Lower leg skin (tissue), 4 donors: ENCODE measurements at places on chromosomes 5 and 9.

- DNase-seq: no peak
Observed at GRCh38 chr5:1488882-1489680, 34.7 kb downstream of the LPCAT1 start.

- peak; percentile 60 for DNase-seq
Observed at GRCh38 chr5:134511796-134512660, 13.4 kb upstream of the JADE2 start.

DNA sequence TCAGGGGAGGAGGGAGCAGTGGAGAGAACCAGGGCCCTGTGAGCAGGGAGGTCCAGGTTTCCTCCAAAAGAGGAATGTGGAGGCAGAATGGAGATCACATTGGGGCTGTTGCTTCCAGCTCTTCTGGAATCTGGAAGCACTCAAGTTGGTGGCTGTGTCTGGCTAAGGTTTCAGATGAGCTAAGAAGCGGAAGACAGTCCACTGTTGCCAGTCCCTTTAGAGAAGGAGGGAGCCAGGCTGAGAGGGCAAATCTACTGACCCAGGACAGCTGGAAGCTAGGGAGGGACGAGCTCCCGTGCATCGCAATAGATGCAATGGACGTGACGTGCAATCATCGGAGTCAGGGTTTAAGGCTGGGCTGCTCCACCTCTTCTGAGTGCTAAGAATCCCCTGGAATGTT, 71.2 kb downstream of the TENT4A start:
- no peak for DNase-seq

DNA sequence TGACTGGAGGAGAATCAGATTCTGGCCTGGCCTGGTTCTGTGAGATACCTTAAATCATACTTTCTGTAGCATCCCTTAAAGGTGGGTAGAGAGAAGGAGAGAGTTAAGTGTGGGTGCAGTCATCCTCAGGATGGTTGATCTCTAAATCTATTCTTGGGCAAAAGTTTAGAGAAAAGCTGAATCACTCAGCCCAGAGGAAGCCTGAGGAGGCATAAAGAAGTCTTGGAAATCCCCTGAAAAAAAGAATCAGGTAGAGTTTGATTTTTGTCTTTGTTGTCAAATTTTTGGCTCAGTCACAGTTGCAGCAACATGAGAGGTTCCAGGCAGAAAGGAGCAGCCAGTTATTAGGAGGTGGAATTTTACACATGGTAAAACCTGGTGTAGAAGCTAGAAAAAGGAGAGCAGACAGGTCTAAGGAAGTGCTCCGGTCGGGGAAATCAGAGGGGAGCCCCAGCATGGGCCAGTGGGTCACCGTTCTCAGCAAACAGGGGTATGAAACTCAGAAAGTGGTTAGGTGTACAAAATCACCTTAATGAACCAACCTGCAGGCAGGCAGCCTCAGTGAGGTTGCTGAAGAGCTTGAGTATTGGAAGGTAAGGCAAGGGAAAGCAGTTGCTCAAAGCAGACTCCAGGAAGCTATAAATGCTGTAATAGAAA, 116.2 kb upstream of the CNTLN start:
- no peak for DNase-seq

GRCh38 chr5:177310757-177311391, 824 bp downstream of the MXD3 start:
- peak; percentile 86 for DNase-seq
